ENCODE measurements at places on chromosomes 12 and 14.

- no peak for DNase-seq
These were observed 7.2 kb upstream of the C1R start for GRCh38 chr12:7099290-7099996.

DNA sequence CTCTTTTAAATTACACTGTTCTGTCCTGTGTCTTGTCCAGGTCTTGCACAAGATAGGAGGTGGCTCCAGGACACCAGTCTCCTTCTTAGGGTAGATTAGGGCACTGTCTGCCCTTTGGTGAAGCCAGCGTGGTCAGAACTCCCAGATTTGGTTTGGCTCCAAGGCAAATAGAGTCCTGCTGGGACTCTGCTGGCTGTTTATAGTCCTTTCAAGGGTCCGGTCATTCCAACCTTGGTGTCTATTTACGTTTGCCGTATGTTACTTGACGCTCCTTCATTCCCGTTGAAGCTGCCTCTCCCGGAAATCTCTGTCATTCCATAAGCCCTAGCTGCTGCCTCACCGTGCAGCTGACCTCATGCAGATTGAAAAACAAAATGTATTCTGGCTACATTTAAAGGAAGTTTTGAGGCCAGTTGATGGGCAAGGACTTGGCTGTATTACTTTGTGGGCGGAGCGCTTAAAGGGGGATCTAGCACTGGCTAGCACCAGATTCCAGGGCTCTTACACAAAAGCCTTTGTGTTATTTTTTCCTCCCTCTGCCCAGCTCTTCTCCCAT lies 180.6 kb downstream of the AKAP6 start:
- no peak for DNase-seq

- no peak for DNase-seq
These were observed 2.2 kb downstream of the ENDOU start for GRCh38 chr12:47722941-47723631.

DNA sequence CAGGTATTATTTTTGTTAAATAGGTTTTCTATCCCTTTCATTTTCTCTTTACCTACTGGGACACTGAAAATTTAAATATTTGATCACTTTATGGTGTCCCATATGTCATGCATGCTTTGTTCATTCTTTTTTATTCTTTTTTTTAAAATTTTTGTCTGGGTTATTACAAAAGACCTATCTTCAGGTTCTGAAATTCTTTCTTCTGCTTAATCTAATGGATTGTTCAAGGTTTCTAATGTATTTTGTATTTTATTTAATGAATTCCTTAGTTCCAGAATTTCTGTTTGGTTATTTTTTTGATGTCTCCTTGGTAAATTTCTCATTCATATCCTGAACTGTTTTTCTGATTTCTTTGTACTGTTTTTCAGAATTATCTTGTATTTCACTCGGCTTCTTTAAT lies 20.2 kb upstream of the VASH1 start:
- DNase-seq, result no peak

DNA sequence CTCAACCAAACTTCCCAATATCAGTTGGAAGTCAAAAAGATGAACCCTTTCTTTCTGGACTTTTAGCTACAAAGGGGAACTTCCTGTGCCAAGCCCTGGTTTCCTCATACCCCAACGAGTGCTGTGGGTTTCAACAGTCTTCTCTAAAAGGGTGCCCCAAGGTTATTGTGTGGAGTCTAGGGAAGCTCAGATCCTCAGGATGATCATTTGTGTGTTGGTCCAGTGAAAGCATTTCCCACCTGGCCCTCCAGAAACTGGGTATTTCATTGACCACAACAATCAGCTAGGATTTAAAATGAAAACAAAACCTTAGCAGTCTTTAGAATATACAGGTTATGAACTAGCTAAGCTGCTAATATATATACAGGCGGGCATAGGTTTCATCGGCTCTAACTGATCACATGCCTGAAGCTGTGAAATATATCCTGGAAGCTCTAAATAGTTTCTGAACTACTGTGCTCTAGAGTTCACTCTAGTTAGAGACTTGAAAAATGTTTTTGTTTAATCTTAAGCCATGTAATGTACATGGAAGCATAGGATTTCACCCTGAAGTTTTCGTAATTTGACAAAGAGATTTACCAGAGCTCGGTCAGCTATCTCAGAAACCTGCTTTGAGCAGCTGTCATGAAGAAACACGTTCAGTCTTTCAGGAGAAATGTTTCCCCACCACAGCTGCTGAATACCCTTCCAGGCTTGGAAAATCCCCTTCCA lies 29.6 kb downstream of the P2RX4 start:
- DNase-seq, result no peak

DNA sequence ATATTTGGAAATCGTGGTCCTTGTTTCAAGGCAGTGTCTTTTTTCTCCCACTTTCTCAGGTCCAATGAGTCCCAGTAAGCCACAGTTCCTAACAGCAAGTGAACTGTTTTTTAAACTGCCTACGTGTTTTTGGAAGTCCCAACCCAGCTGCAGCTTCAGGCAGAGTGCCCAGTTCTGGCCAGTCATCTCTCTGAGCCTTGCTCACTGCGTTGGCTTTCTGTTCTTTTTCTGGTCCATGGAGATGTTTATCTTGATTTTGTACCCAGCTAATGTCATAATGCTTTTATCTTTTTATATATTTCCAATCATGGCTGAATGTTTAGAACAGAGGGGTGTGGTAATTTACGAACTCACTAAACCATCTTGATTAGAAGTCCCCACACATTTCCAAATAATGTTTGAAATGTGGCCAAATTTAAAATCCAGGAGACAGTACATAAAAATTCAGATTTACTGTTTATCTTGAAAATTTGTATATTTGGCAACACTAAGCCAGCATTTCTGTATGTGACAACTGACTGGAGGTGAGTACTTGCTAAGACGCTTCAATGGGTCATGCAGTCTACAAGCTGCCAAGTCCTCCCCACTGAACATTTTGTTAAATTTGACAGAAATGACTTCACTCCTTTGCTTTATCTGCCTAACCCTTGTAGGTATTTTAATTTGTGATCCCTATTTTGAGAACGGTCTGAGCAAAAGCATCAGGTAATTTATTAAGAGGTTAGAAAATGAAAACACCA lies 46.1 kb upstream of the OTOGL start:
- no peak for DNase-seq
